Activated naive CD8-positive, alpha-beta T cell treated with anti-CD3 and anti-CD28 coated beads, Interleukin-2, amount 10 ng/mL, durations not matched to agents 7 days and 5 days (primary cell): ENCODE measurements at places on chromosomes 3 and 15. TPM values are rescaled to one million over a fixed set of nuclear protein-coding genes. Genes with fewer than 3 reads are reported as not detected.
A peak's percentile ranks its signal among the peaks of the same experiment; 100 is the strongest.

MCF2L2 gene
- 8.2 TPM for total RNA-seq

DNA sequence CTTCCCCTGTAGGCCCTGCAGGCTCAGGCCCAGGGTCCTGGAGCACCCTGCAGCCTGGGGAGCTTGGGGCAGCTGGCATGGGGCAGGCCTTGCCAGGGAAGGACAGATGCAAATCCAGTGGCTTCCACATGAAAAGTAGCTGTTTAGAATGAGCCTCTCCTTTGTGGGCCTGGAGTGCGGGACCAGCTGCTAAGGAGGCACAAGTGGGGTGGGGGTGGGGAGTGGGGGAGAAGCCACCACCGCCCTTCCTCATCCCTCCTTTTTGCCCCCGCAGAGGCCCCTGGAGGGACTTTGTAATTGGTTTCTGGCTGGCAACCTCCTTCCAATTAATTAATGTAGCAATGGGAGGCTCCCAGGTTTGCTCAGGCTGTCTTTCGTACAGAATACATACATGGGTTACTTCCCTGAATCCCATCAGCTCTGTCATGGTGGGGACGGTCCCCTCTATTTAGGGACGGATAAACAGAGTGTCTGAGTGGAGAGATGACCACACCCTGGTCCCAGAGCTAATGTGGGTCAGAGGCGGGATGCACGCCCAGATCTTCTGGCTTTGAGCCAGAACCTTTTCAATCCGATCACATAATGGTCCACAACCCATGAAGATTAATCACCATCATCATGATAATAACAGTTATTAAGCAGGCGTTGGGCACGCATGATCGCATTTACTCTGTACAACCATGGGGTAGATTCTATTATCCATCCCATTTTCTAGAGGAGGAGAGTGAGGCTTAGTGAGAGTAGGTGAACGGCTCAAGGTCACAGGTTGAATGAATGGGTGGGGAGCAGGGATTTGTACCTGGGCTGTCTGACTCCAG lies 6.2 kb downstream of the CORO2B start:
- H3K4me1 ChIP-seq = peaks cover 6% of the 10 kb centered on the region
- peak overlapping the region; percentile 42 for H3K27ac ChIP-seq
- peaks cover 18% of the 10 kb centered on the region for H3K27me3 ChIP-seq
- H3K36me3 ChIP-seq = no peaks in the 10 kb centered on the region
- no peak overlapping the region for H3K4me3 ChIP-seq

ARRDC4 gene
- total RNA-seq = 0.94 TPM

ARL8B gene
- 43.3 TPM for total RNA-seq

GRCh38 chr15:63157891-63158431 lies 684 bp upstream of the RPS27L start:
- H3K4me1 ChIP-seq = peaks cover 6% of the 10 kb centered on the region
- H3K4me3 ChIP-seq = peak overlapping the region; percentile 86
- no peaks in the 10 kb centered on the region for H3K27me3 ChIP-seq

GRCh38 chr3:3178498-3179328 lies 778 bp downstream of the CRBN start:
- peak overlapping the region; percentile 86 for H3K27ac ChIP-seq
- H3K4me1 ChIP-seq = peaks cover 27% of the 10 kb centered on the region
- DNase-seq = no peak
- peak overlapping the region; percentile 88 for H3K4me3 ChIP-seq
- H3K36me3 ChIP-seq = peaks cover 10% of the 10 kb centered on the region

- H3K4me1 ChIP-seq = peaks cover 4% of the 10 kb centered on the region
- H3K4me3 ChIP-seq = no peak overlapping the region
- DNase-seq = no peak
Observed at GRCh38 chr3:87261925-87262324, 14.5 kb downstream of the POU1F1 start.

GUCA1C gene
- total RNA-seq = not detected

TP63 gene
- 0.45 TPM for total RNA-seq

- H3K4me3 ChIP-seq = no peak overlapping the region
- H3K4me1 ChIP-seq = no peaks in the 10 kb centered on the region
- DNase-seq = no peak
- H3K27ac ChIP-seq = no peak overlapping the region
Observed at GRCh38 chr3:63405882-63406281, 127.8 kb downstream of the SYNPR start.

DNA sequence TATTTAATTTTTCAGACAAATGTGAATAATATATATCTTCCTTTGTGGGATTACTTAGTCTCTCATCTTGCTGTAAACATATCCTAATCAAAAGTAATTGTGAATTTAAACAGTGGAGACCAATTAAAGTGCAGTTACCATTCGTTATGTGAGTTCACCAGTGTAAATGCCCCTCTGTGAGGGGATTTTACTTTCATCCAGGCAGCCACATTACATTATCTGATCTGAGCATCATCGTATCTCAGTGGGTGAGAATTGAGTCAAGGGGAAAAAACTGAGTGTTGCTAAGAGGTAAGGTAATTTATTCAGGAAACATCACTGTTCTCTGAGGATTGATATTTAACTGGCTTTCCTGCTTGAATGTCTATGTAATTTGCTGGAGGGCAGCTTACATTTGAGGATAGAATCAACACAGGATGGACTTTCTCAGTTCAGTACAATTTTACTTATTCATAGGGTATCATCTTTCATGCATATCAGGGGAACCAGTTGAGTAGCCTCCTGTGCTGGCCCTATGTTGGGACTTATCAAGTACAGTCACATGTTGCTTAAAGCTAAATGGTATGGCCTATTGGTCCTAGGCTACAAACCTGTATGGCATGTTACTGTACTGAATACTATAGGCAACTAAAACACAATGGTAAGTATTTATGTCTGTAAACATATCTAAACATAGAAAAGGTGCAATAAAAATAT lies 219.7 kb downstream of the CD47 start:
- no peak overlapping the region for H3K4me3 ChIP-seq
- DNase-seq = no peak
- H3K4me1 ChIP-seq = no peaks in the 10 kb centered on the region

- H3K36me3 ChIP-seq = peaks cover 18% of the 10 kb centered on the region
- H3K27me3 ChIP-seq = no peaks in the 10 kb centered on the region
- no peak for DNase-seq
- H3K27ac ChIP-seq = no peak overlapping the region
- H3K4me1 ChIP-seq = peaks cover 2% of the 10 kb centered on the region
Observed at GRCh38 chr3:194423317-194423716, 24.3 kb upstream of the GP5 start.
